T-helper 1 cell (primary cell): ENCODE measurements at places on chromosomes 13 and 19.

DNA sequence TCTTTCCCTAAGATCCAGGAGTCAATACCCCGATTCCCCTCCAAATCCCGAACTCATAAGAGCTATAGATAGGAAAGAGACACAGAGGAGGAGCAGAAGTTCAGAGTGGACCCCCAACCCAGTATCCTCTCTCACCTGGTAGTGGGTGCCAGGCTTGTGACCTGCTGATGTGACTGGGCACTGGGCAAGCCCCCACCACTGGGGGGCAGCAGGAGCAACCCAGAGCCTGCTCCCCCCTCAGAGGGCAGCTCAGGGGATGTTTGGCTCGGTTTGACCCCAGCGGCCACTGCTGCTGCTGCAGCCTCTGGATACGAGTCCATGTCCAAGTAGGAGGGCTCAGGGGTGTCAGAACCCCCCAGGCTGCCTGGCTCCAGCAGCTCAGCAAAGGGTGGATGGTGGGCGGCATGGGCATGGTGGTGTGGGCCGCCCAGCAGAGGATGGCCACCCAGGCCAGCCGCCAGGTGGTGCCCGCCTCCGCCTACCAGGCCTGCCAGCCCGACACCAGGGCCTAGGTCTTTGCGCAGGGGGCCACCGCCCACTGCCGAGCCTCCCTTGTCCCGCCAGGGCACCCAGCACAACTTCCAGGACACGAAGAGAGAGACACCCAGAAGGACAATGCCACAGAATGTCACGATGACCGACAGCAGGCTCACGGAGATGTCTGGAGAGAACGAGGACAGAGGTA is 7.4 kb downstream of the SYT3 start:
- DNase-seq: no peak

GRCh38 chr13:46293436-46293835 is 81.7 kb downstream of the LRRC63 start:
- no peak for DNase-seq

DNA sequence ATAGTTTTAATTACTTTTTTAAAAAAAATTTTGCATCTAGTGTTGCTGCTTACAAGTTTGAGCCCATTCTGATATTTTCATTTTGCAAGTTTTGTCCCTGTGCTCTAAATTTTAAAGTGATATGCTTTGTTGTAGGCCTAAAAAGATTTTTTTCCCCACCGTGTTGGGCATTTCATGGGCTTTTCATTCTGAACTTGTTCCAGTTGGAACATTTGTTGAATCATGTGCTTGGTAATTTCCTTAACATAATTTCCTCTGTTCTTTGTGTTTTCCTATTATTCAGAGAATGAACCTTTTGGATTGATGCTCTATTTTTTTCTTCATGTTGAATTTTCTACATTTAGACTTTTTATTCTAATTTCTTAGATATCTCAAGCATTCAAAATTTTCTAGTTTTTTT is 206.4 kb upstream of the SPRY2 start:
- DNase-seq: no peak

GRCh38 chr13:48120241-48120640 is 25.3 kb upstream of the MED4 start:
- DNase-seq: no peak

- DNase-seq: no peak
Observed at GRCh38 chr13:99133230-99133629, 67.4 kb upstream of the UBAC2 start.

GRCh38 chr13:21443171-21443570 is 15.9 kb downstream of the ZDHHC20 start:
- DNase-seq: no peak

DNA sequence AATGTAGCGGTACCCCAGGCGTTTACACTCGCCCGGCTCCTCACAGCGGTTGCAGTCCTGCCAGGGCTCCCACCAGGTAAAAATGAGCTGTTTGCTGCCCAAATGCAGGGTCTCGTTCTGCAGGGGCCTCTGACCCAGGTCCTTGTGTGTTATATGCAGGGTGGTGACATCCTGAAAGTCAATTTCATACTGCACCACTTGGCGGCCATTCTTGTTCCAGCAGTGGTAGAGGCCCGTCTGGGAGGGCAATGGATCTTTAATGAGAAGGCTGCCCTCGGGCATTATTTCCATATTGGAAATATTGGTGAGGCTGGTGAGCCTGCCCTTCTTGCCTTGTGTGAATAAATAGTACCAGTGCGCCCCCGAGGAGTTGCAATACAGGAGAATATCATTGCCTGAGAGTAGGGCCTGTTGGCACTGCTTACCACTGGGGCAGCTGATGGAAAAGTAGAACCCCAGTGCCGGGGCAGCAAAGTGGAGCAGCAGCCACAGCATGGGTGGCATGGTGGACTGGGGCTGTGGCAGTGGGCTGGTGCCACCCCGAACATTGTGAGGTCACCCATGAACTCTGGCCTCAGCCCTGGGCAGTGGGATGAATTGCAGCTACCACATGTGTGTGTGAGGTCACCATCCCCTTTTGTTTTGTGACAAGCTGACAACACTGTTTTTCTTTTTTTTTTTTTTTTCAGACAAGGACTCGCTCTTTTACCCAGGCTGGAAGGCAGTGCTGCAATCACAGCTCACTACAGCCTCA is at the start of gene FAM187B:
FAM187B (minus strand) TSS at position 563 of the 754 bp plus-strand sequence; CDS start at position 504, 59 bp downstream.
- DNase-seq: no peak

GRCh38 chr19:52922841-52923777 is at the start of gene ZNF888:
Gene ZNF888, minus strand, starts transcription at chr19:52923428. Its CDS starts 5,555 bp downstream, at chr19:52917873.
- DNase-seq: peak; percentile 85

DNA sequence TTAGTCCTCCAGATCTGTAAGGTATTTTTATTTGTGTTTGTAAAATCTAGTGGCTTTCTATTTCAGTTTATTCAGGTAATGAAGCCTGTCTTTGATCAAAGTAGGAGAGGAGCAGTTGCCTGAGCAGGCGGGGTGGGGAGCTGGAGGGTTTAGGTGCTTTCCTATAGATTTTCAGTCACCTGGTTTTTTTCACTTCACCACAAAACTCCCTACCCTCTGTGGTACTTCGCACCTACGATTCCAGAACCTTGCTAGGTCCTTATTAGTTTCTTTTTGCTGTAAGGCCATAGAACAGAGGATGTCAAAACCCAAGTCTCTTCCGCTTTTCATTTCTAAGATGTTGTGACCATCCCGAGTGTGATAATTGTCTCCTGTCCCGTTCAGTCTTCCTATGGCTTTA is 26.6 kb downstream of the SLAIN1 start:
- peak; percentile 9 for DNase-seq

DNA sequence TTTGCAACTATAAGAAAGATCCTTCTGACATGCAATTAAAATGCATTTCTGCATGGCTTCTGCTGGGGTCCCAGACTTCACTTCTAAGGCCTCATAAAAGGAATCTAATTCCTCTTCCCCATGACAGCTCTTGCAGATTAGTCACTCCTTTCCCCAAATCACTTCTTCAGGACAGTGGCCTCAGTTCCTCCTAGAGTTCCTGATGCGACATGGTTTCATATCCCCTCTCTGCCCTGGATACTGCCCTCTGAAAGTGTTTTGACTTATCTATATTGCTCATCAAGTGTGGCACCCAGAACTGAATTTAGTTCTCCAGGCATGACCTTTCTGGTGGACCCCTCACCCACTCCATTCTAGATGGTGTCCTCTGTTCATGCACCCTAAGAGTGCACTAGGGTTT is 238.1 kb downstream of the FOXO1 start:
- no peak for DNase-seq

GRCh38 chr19:29370276-29370675 is 155.5 kb upstream of the VSTM2B start:
- DNase-seq: no peak

- no peak for DNase-seq
Observed at GRCh38 chr19:32363175-32363574, 17.8 kb downstream of the ZNF507 start.

- DNase-seq: no peak
Observed at GRCh38 chr19:10593820-10594637, 6.9 kb upstream of the AP1M2 start.

DNA sequence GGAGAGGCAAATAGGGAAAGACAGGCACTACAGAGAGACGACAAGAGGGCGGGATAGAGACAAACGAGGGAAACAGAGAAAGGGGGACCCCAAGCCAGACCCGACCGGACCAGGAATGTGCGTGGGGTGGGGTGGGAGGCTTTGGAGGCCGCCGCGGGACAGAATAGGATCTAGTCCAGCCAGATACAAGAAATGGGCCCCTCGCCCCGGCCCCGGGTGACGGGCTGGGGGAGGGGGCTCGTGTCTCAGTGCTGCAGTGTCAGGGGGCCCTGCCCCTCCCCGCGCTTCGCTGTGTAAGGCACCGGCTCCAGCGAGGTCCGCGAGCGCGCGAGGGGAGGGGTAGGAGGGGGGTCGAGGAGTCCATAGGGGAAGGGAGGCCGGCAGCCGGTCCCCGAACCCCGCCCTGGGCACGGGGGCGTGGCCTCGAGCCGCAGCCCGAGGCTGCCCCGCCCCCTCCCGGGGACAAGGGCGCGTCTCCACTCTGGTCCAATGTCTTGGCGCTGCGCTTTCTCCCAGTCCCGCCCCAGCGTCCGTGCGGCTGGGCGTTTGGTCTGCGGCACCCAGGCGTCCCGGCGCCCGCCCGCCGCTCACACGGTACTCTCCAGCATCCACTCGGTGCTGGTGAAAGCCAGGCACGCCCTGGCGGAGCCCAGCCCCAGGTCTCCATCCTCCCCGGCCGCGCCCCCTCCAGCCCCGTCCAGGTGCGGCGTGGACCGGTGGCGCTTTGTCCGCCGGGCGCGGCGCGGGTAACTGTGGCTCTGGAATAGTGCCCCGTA is 11.0 kb downstream of the IFNL1 start:
- DNase-seq: no peak

DNA sequence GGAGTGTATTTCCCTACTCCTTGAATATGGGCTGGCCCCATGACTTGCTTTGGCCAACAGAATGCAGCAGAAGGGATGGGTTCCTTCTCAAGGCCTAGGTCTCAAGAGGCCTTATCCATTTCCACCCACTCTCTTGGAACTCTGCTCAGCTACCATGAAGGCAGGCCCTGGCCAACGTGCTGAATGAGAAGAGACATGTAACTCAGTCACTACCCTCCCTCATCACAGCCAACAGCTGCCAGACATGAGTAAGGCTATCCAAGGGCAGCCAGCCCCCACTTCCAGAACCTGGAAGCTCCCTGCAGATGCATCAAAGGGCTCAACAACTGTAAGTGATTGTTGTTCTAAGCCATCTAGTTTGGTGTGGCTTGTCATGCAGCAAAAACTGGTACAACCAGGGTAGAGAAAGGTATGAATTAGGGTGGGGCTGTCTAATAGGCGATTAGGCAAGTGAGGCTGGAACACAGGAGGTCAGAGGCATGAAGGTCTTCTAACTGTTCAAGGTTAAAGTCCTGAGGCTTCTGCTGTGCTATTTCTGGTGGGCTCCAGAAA is 1.4 kb upstream of the RASL11A start:
- no peak for DNase-seq

- peak; percentile 77 for DNase-seq
Observed at GRCh38 chr13:106570299-106570852, 2.4 kb upstream of the ARGLU1 start.

- DNase-seq: no peak
Observed at GRCh38 chr13:50589651-50590054, 253.8 kb downstream of the DLEU7 start.

DNA sequence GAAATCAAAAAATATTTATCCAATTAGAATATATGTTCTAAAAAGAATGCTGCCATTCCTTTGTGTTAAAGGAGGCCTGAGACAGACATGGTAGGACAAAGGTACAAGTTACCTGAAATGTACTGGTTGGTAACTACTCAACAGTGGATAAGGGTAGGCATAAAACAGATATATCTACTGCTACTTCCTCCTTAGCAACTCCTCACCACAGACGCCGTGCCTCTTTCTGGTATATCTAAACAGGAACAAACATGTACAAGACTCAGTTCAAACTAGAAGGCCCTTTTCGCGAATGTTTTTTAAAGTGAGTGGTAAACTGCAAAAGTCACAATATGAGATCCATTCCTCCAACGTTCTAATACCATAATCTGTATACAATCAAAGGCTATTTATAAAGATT is 86.9 kb downstream of the TBC1D4 start:
- DNase-seq: no peak

DNA sequence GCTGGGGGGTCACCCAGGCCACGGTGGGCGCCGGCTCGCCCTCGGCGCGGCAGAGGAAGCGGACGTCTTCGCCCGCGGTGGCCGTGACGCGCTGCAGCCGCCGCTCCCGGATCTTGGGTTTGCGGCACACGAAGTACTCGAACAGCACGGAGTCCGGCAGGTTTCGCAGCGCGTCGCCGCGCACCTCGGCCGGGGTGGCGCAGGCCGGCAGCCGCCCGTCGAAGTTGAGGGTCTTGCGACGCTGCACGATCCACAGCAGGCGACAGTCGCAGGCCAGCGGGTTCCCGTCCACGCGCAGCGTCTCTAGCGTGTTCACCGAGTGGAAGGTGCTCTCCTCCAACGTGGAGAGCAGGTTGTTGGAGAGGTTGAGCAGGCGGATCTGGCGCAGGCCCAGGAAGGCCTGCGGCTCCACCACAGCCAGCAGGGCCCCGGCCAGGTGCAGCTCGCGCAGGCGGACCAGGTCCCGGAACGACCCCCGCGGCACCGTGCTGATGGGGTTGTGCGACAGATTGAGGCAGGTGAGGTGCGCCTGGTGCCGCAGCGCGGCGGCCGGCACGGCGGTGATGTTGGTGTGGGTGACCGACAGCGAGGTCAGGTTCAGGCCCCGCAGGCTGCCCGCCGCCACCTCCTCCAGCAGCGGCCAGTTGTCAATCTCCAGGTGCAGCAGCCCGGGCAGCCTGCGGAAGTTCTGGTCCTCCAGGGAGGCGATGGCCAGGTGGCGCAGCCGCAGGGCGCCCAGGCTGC is 8.6 kb upstream of the PEAK3 start:
- no peak for DNase-seq

DNA sequence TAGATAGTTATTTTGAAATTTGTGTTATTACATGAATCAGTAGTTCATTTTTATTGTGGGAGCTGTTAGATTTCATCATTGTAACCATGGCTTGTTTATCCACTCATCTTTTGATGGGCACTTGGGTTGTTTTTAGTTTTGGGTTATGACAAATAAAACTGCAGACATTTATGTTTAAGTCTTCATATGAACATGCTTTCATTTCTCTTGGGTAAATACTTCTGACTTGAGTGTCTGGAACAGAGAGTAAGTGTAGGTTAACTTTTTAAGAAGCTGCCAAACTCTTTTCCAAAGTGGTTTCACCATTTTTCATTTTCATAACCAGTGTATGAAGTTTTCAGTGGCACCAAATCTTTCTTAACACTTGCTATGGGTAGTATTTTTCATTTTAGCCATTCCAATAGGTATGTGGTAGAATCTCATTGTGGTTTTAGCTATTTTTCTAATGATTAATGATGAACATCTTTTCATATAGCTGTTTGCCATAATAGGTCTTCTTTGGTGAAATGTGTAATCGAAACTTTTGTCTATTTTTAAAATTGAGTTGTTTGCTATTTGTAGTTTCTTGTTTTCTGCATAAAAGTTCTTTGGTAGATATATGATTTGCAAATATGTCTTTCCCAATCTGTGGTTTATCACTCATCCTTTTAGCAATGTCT is 17.9 kb downstream of the SLAIN1 start:
- no peak for DNase-seq

DNA sequence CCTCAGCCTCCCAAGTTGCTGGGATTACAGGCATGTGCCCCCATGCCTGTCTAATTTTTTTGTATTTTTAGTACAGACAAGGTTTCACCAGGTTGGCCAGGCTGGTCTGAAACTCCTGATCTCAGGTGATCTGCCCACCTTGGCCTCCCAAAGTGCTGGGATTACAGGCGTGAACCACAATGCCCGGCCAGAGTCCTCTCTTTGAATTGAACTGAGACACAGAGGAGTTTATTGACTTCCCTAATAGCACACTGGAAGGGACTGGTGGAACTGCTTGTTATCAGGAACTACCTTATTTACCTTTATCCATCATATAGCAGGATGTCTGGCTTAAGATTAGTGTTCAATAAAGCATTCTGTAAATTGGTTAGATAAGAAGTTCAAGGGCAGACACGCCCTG is 613.8 kb downstream of the EFNB2 start:
- DNase-seq: no peak

- no peak for DNase-seq
Observed at GRCh38 chr13:113441661-113442060, 11.6 kb downstream of the ADPRHL1 start.
